ENCODE measurements at places on chromosomes 7 and 10.

GRCh38 chr7:150379441-150380379 lies 580 bp downstream of the ZNF775 start:
- peak; percentile 24 for DNase-seq

- DNase-seq = no peak
Observed at GRCh38 chr10:78182841-78183240, 149.2 kb downstream of the RPS24 start.

- no peak for DNase-seq
Observed at GRCh38 chr7:76514926-76515771, 4.8 kb downstream of the UPK3B start.

DNA sequence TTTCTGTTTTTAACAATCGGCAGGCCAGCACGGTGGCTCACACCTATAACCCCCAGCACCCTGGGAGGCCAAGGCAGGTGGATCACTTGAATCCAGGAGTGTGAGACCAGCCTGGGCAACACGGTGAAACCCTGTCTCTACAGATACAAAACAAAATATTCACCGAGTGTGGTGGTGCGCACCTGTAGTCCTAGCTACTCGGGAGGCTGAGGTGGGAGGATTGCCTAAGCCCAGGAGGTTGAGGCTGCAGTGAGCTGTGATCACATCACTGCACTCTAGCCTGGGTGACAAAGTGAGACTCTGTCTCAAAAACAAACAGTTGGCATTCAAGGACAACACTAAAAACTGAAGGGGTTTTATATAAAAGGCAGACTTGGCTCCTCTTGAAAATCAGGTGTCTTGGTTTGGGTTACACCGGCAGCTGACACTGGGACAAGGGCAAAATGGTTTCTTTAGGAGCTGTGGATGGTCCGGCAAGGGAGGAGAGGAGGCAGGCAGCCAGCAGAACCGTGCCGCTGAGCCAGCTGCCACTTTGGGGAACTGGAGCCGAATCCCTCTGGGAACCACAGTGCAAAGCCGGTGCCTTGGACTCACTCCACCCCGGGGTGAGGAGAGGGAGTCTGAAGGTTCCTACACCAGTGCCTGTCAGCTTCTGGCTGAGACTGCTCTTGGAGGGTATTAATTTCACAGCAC lies 52.6 kb downstream of the CHST3 start:
- no peak for DNase-seq

- DNase-seq = no peak
Observed at GRCh38 chr10:99280472-99280871, 44.8 kb upstream of the HPSE2 start.

GRCh38 chr7:1532456-1533254 lies 2.2 kb downstream of the MAFK start:
- DNase-seq = no peak

DNA sequence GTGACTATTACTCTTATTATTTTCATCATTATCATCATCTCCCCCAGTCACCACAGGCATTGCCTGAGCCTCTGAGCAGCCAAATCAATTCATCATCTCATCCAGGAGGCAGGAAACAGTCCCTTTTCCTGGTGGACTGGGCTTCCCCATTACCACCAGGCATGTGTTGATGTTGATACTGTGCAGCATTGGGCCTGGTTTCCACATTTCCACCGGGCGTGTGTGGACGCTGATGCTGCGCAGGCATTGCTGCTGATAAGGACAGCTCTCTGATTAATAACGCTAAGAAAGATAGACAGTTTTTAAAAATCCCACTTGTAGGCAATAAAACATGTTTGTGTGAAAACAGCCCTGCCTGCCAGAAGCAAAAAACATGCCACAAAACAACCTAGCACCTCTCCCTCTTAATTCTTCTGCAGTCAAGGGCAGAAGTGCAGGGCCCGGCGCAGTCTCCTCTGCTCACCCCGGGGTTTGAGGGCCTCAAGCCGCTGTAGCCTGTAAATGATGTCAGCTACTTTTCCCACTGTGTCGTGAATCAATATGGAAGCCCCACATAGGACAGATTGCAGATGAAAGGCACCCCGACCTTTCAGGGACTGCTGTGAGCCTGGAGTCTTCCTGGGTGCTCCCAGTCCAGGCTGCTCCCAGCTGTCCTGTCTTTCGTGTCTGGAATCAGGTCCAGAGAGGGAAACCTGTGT lies 216.0 kb downstream of the WDR37 start:
- no peak for DNase-seq

DNA sequence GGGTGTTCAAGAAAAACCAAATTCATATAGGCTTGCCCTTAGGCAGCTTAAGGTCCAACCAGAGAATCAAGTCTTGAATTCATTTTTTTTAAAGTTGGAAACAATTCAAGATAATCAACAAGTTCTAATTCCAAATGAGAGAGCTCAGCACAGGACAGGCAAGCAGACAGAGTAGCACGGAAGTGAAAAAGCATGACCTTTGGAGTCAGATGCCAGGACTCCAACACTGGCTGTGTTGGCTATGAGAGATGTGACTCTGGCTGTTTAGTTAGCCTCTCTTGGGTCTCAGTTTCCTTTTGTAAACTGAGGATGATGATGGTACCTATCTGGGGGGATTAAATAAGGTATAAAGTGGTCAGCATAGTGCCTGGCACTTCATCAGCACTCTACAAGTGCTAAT lies 49.3 kb downstream of the FBXW4 start:
- DNase-seq = no peak

GRCh38 chr7:84271543-84271942 lies 77.0 kb upstream of the SEMA3A start:
- DNase-seq = no peak

DNA sequence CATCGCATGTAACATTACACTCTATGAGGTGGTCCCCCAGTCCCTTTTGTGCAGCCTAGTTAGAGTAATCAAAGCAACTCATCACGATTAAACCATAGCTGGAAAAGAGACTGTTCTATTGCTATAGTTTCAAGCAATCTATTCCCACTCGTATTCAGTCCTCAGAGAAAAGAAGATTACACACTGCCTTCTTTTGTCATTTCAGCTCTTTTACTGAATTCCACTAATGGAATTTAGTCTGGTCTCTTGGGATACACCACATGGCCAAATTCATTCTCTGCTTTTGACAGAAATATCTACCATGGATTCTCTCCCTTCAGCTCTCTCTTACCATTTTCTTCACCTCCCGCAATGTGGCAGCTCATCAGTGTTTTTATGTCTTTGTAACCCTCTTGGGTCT lies 108.9 kb upstream of the HDAC9 start:
- DNase-seq = no peak
